Pons (tissue), 1 donor: ENCODE measurements at places on chromosomes 5 and 9.

GRCh38 chr5:111432883-111433536, 79.3 kb downstream of the STARD4 start:
- no peak for DNase-seq

DNA sequence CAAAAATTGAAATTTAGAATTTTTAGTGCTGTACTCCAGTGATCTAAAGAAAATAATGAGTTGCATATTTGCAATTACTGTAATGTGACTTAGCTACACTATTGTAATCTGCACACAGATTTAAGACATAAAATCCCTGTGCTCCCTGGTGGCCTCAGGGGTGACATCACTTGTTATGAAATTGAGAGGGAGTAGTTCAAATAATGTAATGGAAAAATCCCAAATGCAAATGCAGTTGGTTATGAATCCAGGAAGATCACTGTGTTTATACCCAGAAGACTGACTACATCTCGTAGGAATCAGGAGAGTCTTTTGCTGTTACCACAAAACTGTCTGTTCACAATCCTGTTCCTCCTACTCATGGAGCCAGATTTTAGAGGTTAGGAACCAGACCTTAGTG, 178.7 kb upstream of the FBXL17 start:
- DNase-seq: no peak

DNA sequence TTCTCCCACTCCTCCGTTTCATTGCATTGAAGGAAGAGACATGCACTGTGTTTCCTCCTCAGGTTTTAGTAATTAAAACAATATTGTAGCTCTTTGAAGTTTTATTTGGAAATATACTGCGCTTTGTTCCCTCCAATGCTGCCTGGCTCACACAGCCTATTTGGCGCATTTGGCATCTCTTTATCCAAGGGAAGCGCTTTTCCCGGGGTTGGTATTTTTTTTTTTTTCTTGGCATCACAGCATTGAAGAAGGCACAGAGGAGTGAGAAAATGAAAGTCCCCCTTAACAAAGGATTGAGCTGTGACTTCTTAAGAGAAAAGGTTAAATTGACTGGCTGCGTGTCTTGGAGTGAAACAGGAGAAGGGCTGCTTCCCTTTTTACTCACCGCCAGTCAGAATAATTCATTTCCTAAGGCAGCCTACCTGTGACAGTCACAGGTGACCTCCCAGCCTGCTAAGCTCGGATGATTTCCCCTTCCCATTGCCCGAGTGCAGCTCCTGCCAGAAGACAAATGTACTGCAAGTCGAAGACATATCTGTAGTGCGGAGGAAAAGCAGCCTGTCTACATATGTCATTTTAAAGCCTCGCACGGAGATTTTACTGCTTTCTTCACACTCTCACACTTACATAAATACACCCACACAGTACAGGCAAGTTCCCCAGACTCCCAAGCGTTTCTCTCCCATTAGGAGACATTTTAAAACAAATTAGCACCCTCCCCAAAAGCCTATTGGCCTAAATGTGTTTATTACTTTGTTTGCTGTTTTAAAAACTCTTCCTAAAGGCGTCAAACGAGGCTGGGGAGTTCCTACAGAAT, 665.5 kb upstream of the ZNF608 start:
- DNase-seq: peak; percentile 57

- no peak for DNase-seq
These were observed 473.9 kb downstream of the NR2F1-AS1 start for GRCh38 chr5:93107141-93107540.

GRCh38 chr5:39447968-39448367, 23.2 kb upstream of the DAB2 start:
- DNase-seq: no peak
